Activated CD8-positive, alpha-beta memory T cell treated with anti-CD3 and anti-CD28 coated beads for 1 hour (primary cell): ENCODE measurements at places on chromosomes 4 and X.

- DNase-seq = no peak
Measured at GRCh38 chrX:46574774-46575381, 1.3 kb downstream of the CHST7 start.

DNA sequence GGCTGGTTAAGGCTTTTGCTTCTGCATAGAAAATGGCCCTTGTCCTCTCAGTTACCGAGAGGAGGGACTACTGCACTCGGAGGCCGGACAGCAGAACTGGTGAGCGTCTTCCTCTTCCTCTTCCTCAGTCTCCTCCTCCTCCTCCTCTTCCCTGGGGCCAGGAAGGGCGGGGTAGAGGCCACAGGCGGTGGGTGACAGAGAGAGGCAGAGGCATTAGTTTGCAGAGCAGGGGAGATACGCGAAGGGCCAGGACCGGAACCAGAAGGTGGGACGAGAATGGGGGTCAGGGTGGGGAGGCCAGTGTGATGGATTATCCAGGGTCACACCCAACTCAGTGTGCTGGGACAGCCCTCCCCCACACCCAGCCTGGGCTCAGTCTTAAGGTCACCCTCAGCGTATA lies 14.5 kb downstream of the IQSEC2 start:
- DNase-seq = no peak

DNA sequence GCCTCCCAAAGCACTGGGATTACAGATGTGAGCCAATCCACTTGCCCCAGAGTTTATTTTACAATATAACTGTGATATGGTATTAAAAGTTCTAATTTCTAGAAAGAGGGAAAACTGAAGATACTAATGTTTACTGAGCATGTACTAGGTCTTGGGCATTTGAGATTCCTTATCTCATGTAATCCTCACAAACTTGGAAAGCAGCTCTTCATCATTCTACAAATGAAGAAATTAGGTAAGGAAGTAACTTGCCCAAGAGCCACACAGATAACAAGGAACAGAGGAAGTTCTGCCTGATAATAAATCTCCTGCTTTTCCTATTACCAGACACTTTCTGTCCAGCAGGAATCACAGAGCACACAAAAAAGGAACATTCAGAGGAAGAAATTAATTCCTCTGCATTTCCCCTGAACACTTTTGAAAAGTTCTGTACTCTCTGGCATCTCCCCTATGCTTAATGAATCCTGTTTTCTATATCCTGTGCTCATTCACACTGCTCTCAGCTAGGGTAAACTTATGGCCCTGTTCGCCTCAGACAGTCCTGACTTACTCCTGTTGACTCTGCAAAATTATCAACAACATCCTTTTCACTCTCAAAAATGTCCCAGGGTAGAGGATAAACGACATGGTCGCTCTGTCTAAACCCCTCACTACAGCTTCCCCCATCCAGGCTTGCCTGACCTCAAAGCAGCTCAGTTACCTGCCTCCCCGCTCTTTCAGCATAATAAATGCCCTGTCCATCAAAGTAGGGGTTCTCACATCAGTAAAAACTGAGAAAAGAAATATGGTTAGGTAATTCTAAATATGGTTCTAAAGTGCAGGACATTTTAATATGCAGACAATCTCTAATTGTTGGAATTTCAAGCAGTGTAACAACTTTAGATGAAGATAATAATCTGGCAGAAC lies 13.6 kb downstream of the SH3RF1 start:
- no peak for DNase-seq

DNA sequence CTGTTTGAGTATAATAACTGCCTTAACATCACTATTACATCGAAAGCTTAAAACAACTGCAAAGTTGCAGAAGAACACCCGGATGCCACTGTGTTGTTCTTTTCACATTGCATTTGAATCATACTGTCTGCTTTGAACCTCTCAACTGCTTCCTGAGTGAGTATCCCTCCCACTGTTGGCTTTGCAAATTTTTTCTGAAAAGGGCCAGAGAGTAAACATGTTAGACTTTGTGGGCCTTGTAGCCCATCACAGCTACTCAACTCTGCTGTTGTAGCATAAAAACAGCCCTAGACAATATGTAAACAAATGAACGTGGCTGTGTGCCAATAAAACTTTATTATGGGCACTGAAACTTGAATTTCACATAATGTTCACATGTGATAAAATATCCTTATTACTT lies 76.1 kb downstream of the NSG1 start:
- DNase-seq = no peak

DNA sequence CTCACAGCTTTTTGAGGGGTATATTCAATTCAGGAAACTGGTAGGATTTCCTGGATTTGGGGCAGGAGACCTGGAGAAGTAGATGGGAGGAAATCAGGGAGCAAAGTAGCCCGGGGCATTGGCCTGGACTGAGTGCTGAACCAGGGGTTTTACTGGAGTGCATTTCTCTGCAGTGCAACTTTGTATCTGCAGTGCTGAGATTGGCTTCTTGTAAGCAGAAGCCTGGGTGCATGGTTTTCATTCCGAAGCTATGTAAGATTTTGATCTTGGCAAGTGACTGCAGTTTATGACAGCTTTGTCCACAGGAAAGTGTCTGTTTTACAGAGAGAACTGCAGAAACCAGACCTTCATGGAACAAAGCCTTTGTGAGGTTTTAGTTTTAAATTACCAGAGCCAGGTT lies 158.3 kb downstream of the SPCS3 start:
- DNase-seq = no peak

- no peak for DNase-seq
Measured at GRCh38 chr4:129110931-129111330, 15.0 kb downstream of the C4orf33 start.

- no peak for DNase-seq
Measured at GRCh38 chr4:46946919-46947536, 38.0 kb upstream of the COX7B2 start.

GRCh38 chr4:3436798-3437581 lies 4.8 kb upstream of the HGFAC start:
- no peak for DNase-seq

DNA sequence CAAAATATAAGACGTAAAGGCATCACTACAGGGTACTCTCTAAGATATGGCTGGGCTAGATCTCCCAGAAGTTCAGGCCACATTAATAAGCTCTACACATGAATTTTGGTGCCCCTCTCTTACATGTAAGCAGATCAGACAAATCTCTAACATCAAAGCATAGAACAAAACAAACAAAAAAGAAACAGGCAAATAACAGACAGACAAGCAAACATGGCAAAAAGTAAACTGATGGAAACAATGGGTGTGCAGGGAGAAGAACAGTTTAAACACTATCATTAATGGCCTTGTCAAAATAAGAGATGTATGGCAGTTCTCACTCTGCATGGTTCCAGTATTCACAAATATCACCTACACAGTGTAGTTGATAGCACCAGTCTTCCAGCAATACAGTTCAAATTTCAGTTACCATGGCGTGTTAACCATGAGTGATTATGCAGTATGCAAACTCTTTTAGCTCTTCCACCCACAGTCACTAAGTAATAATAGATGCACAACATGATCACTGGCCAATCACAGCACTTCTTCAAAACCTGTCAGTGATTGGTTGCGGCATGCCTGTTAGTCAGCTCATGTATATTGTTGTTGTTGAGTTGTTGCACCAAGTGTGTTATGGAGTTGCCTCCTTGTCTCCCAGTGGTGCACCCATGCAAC lies 110.7 kb upstream of the TLR3 start:
- no peak for DNase-seq

GRCh38 chr4:88819818-88820697 lies 122.4 kb upstream of the NAP1L5 start:
- DNase-seq = no peak

DNA sequence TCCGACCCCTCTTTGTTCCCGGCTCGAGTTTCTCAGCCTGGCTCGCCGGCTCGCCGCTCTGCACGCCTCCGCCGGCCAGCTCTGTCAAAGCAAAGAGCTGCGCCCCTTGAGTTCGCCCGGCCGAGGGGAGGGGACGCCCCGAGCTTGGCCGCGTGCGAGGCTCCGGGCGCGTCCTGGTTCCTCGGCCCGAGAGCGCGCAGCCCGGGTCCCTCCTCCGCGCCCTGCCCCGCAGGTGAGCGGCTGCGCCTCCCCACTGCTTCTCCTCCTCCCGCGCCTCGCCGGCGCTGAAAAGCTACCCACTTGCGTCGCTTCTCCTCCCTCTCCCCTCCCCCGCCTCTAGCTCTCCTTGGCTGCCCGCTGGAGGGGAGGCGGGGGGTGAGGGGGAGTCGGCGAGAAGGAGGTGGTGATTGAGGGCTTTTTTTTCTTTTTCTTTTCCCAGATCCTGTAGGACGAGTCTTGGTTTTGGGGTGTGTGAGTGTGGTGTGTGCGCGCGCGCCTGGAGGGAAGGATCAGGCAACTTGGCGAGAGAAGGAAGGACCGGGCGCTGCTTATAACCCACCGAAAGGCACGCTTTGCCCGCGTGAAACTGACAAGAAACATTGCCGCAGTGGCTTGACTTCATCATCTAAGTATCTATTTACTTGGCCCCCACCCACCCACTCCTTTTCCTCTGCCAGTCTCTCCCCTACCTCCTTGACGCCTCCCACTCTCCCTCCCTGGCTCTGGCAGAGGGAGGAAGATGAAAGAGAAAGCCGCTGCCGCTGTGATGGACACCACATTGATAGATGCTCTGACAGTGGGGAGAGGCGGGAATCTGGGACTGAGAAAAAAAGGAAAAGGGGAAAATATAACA lies at the start of gene LEF1:
Gene LEF1, minus strand, starts transcription at position 262 of the 853 bp plus-strand sequence. CDS start 1,165 bp downstream, outside the sequence.
- no peak for DNase-seq

DNA sequence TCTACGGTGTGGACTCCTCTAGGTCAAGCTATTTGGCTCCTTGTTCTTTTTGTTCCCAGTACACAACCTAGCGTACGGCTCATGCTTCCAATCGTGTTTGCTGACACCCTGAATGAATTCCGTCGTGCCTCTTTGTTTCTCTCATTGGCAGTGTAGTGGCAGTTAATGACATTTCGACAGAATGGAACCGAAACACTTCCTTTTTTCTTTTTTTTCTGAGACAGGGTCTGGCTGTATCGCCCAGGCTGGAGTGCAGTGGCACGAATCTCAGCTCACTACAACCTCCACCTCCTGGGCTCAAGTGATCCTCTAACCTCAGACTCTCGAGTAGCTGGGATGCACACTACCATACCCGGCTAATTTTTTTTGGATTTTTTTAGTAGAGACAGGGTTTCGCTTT lies 113.3 kb upstream of the ATP6AP2 start:
- DNase-seq = no peak

DNA sequence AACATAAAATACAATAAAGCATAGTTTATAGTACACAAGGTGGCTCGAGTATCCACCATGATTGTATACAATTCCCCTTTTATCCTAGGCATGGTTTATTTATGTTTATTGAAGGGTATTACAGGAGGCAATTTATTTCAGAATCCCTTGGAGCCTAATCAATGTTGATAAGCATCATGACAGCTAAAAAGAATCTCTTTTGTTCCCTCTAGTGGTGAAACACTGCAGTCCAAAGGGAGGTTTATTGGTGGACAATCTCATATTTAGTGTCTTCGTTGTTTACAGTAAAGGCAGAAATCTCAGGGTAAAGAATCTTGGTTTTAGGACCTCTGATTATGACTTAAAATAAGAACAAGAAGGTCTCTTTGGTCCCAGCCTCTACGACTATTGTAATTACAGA lies 1712.5 kb downstream of the C4orf33 start:
- DNase-seq = no peak

- no peak for DNase-seq
Measured at GRCh38 chr4:39469429-39470077, 10.7 kb downstream of the LIAS start.

DNA sequence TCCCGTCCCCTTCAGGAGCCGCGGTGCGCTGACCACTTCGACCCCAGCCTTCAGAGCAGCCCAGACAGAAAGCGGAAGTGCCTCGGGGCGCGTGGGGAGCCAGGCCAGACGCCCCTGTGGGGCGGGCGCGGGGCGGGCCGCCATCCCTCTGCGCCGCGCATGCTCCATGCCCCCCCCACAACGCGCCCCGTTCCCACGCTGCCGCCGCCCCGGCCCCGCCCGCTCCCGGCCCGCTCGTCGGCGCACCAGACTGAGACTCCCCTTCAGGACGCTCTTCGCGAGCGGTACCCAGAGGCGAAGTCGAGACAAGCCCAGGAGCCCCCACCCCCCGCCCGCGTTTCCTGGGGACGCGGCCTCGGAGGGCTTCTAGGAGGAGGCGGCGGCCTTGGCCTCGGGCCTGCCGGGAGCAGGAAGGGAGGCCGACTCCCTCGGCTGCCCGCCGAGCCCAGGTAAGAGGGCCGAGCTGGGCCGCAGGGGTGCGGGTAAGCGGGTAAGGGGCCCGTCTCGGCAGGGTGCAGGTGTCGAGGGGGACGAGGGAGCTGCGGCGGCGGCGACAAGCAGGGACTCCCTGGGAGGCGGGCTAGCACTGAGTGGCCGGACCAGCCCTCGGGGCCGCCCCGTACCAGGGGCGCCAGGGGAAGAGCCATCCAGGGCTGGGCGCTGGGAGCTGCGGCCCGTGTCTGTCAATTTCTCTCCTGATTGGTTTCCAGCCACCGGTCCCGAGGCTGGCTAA lies at the start of gene ZFP92:
Gene ZFP92, plus strand, starts transcription at position 218 of the 733 bp plus-strand sequence. CDS start 6,851 bp downstream, outside the sequence.
- DNase-seq = no peak

DNA sequence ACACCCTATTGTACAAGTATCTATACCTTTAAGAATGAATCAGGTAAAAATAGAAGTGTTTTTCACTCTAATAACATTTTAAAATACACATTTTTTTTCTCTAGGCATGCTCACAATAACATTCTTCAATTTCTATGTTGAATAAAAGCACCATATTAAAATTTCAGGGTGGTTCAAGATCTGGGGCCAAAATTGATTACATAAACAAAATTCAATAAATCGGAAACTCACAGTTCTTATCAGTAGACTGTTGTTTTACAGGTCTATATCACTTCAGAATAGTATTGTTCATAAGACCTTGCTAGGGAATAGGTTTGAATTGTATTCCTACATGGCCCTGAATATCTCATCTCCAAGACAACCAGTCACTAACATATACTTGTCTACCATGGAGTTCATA lies 634.0 kb downstream of the SPOCK3 start:
- DNase-seq = no peak
